Left renal cortex interstitium (tissue), 4 donors: ENCODE measurements at places on chromosomes 11 and 22. TPM values are rescaled to one million over a fixed set of nuclear protein-coding genes. Genes with fewer than 3 reads are reported as not detected.

SPA17 gene
- polyA plus RNA-seq, result 24.0 TPM

PHF21B gene
- 3.6 TPM for polyA plus RNA-seq

DEUP1 gene
- polyA plus RNA-seq, result 0.98 TPM

HBB gene
- polyA plus RNA-seq, result 91.1 TPM

SCT gene
- 2.3 TPM for polyA plus RNA-seq

MAJIN gene
- polyA plus RNA-seq, result 0.48 TPM

NRXN2 gene
- polyA plus RNA-seq, result 22.8 TPM

BIK gene
- polyA plus RNA-seq, result 1.5 TPM

POU2AF3 gene
- 8.0 TPM for polyA plus RNA-seq

KDM4D gene
- 2.3 TPM for polyA plus RNA-seq

TREH gene
- polyA plus RNA-seq, result 2.3 TPM

SCYL1 gene
- polyA plus RNA-seq, result 65.2 TPM

IGHMBP2 gene
- polyA plus RNA-seq, result 17.9 TPM

OR8G5 gene
- not detected for polyA plus RNA-seq

SCGB1D1 gene
- polyA plus RNA-seq, result not detected

KBTBD3 gene
- 15.0 TPM for polyA plus RNA-seq

GUCY1A2 gene
- polyA plus RNA-seq, result 2.2 TPM

CNGA4 gene
- 0.34 TPM for polyA plus RNA-seq

FAM111B gene
- polyA plus RNA-seq, result 11.4 TPM

HDAC10 gene
- 19.0 TPM for polyA plus RNA-seq

PC gene
- polyA plus RNA-seq, result 58.3 TPM

TEX54 gene
- polyA plus RNA-seq, result not detected

KIAA1671 gene
- polyA plus RNA-seq, result 24.4 TPM

LMO1 gene
- 1.0 TPM for polyA plus RNA-seq

WEE1 gene
- 92.6 TPM for polyA plus RNA-seq

HPX gene
- 4.4 TPM for polyA plus RNA-seq

ACRV1 gene
- polyA plus RNA-seq, result 0.55 TPM

MOGAT2 gene
- 0.60 TPM for polyA plus RNA-seq

GPR83 gene
- 0.64 TPM for polyA plus RNA-seq

HMGXB4 gene
- polyA plus RNA-seq, result 30.5 TPM
